ENCODE measurements at places on chromosomes 2 and 18.

GRCh38 chr2:120177001-120177621 lies 46.1 kb downstream of the TMEM185B start:
- no peak for DNase-seq

- DNase-seq = peak; percentile 61
These were observed 171.9 kb upstream of the FN1 start for GRCh38 chr2:215607766-215608165.

GRCh38 chr2:98393354-98393753 lies 47.1 kb downstream of the CNGA3 start:
- no peak for DNase-seq

DNA sequence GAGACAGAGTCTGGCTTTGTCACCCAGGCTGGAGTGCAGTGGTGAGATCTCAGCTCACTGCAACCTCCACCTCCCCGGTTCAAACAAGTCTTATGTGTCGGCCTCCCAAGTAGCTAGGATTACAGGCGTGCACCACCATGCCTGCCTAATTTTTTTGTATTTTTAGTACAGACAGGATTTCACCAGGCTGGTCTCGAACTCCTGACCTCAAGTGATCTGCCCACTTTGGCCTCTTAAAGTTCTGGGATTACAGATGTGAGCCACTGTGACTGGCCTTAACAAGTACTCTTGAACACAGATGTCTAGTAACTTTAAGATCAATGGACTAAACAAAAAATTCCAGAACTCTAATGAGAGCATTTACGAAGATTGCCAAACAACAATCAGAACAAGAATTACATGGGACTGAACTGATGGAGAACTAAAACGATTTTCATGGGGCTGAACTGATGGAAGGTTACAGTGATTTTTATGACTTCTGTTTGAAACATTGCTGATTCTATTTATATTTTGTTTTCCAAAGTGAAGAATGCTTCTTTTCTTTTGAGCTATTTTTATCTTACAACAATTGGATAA lies 46.5 kb upstream of the ST3GAL5 start:
- DNase-seq = no peak

DNA sequence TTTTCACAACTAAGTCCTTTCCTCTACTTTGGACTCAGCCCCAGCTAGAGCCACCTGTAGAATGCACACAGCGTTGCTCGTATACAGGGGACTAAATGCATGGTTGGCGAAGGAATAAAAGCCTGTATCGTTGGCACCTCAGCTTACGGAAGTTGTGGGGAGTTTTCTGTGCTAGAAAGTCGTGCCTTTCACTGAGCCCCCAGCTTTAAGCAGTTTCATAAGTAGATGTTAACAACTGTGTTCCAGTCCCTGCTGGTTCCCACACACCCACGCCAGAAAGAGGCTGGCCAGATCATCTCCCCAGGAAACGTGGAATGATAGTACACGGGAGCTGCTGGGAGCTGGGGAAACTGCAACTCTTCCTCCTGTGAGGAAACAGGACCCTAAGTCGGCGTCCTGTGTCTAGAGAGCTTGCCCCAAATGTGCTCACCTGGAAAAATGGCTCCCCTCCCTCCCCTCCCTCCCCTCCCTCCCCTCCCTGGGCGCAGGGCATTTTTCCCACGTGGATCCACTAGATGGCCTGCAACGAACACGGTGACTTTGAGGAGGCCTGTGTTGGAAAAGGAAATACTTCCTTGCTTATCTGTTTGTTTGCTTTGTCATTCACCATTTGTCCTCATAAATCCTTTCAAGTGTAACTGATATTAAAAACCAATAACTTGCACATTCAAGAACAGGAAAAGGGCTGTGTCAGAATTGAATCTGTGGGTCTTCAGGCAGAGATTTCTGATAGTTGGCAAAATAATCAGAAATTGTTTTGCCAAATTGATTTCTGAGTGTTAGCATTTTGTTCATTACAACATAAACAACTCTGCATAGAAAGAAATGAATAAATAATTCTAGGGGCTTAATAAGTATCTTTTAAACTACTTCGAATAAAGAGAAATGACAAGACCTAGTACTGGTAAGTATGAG lies 43.9 kb upstream of the RFX8 start:
- peak; percentile 68 for DNase-seq

- no peak for DNase-seq
These were observed 8.1 kb upstream of the MTERF4 start for GRCh38 chr2:241110089-241110606.

GRCh38 chr18:13987956-13988355 lies 72.6 kb upstream of the MC2R start:
- no peak for DNase-seq

DNA sequence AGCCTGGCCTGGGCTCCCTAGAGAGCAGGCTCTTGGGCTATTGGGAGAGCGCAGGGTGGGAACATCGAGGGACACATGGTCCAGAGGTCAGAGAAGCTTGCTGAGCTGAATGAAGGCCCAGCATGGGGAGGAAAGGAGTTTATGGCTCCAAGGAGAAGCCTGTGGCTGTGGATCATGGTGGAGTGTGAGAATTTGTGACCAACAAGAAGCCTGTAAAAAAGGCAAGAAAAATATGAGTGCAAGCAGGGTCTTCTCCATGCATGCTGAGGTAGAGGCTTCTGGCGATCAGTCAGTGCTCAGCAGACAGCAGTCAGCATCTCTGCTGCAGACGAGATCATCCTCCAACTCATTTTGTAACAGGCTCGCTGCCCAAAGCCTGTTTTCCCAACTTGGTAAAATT lies 1.3 kb upstream of the SCYGR3 start:
- no peak for DNase-seq

DNA sequence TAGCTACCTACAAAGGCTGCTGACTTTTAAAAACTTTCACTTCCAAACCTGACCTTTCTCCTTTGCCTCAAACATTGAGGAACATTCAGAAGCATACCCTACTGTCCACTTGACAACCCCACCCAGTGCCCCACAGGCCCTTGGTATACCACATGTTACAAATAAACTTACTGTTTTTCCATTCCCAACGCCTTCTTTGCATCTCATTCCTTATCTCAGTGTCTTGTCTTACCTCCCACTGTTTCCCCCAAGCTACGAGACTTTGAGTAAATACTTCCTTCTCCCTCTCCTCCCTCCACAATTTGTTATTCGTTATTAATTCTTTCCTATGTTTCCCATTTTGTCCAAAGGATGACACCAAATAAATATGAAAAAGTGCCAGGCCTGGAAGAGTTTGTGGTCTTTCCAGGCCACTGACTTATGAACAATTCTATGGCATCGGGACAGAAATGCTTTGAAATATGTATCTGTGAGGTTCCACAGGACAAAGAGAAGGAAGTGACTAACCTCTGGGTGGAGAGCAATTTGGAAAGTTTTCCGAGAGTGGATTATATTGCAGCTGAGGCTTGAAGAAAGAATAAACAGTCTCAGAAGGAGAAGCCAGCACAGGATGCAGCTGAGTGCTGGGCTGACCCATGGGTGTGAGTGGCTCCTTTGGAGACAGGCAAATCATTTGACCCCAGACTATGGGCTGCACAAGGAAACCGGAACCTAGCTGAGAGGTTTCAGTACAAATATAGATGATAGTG lies 409.0 kb downstream of the LPIN1 start:
- peak; percentile 91 for DNase-seq

DNA sequence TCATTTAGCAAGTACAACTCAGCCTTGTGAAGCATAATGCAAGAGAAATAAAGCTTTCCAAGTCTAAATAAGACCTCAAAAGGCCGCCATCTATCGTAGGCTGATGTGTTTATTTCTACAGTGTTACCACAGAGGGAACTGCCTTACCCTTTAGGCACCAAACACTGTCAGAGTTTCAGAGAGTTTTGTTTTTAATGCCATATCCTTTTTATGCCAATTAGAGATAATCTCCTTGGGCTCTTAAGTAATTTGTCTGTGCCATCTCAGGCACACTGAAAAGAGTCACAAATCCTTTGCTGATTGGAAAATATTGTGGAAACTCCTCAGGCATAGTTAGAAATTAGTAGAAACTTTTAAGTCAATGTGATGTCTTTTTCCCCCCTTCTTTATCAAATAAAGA lies 797.1 kb downstream of the SLC4A3 start:
- DNase-seq = peak; percentile 6

GRCh38 chr2:241796209-241796608 lies 12.8 kb upstream of the NEU4 start:
- no peak for DNase-seq

GRCh38 chr2:22885245-22885644 lies 499.7 kb upstream of the KLHL29 start:
- no peak for DNase-seq

GRCh38 chr2:127770973-127771735 lies 39.8 kb downstream of the WDR33 start:
- peak; percentile 98 for DNase-seq

GRCh38 chr2:168143813-168144212 lies 103.6 kb downstream of the STK39 start:
- no peak for DNase-seq

DNA sequence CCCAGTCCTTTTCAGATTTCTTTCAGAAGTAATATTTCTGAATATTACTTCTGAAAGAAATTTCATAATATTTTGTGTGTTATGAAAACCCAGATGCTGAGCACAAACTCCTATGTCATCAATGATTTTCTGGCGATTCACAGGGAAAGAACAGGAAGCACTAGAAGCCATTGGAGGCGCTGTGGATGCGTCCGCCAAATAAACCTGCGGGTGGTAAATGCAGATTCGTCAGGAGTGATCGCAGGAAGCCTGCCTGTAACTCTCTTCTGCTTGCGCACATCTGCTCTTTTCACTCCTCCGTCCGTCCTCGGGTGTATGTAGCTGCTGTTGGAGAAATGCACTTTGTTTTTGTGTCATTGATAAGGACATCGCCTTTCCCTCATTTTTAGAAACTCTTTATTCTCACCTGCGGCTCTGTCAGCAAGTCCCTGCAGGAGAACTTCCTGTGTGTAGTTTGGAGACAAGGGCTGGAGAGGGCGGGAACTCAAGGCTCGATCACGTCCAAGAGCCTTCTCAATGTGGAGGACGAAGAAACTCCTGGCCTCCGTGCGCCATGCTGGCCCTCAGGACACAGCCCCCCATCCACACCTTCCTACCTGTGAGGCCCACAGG lies 483.8 kb downstream of the GALR1 start:
- no peak for DNase-seq

GRCh38 chr18:46276748-46277147 lies 172.6 kb downstream of the HAUS1 start:
- no peak for DNase-seq

DNA sequence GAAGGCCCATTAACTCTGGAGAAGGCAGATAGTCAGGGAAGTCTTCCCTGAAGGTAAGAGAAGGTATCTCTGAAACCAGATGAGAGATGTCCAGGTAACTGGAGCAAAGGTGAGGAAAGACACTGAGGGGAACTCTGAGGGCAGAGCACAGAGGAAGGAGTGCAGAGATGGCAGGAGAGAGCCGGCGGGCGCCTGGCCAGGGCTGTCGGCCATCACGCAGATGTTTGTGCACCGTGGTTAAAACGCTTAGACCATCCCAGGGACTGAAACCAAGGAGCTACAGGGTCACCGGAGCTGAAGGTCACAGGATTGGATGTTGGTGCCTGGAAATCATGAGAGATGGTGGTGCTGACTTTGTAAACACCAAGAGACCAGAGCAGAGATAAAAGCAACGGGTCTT lies 55.4 kb downstream of the LAMA1 start:
- DNase-seq = no peak

GRCh38 chr18:35589546-35589945 lies 8.0 kb downstream of the GALNT1 start:
- DNase-seq = no peak

- DNase-seq = no peak
These were observed 88.4 kb downstream of the SEMA4F start for GRCh38 chr2:74742471-74742870.

GRCh38 chr2:101951296-101951695 lies 40.5 kb upstream of the IL1R2 start:
- no peak for DNase-seq

- peak; percentile 85 for DNase-seq
These were observed 25.6 kb downstream of the CYB5A start for GRCh38 chr18:74266161-74266560.

DNA sequence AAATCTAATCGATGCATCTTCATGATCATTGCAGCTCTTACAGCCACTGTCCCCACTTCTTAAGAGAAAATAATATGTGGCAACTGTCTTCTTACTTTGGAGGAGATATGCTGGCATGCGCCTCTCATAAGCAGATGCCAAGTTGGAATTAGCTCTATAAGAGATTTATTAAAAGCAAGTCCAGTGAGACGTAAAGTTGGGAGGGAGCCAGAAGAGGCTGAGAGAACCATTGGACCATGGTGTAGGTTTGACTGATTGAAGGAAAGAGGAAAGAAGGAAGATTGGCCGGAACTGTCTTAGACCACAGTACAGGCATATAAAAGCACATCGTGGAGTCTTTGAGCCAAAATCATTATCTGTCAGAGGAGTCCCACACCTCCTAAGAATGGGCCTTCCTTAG lies 265.7 kb upstream of the ZC3H15 start:
- DNase-seq = no peak

DNA sequence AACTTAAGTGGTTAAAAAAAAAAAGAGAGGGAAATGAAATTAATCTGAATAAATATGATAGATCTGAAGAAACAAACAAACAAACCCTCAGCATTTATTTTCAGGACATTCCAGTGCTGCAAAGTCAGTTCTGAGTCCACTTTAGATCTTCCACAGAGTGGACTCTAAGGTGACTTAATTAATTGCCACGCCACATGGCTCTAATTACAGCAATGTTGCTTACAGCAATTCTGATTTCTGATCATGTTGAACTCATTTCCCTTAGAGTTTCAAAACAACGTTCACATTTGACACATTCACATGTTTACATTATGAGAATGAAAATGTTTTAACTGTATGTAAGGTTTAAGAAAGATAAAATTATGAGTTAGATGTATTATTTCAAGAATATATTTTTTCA lies 38.6 kb upstream of the RASGRP3 start:
- no peak for DNase-seq

DNA sequence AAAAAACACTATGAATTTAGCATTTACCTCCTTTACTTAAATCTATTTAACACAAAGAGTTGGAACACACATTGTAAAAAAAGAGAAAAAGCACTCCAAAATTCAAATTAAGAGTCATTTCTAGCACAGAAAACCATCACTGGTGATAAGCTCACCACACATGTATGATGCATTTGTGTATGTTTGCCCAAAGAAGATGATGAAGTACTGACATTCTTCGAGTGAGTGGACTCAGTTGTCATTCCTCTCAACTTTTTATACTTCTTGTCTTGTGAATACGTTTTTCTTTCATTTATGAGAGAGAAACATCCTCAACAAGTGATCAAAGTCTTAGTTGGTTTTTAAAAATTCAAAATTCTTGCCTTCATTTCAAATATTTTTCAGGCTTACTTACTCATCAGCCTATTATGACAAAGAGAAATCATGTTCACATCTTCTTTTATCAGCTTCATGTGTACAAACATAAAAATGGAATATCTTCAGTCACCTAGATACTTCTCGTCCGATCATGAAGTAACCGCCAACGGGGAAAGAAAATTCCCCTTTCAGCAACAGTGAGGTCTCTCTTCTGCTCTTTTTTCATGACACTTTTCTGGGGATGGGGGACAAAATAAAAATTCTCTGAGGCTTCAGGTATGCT lies 1.5 kb downstream of the DSEL start:
- peak; percentile 58 for DNase-seq

- DNase-seq = peak; percentile 30
These were observed 762 bp downstream of the VPS4B start for GRCh38 chr18:63421514-63421913.
